Mucosa of gallbladder (tissue), 1 donor: ENCODE measurements at places on chromosomes 1 and 21. TPM values are rescaled to one million over a fixed set of nuclear protein-coding genes. Genes with fewer than 3 reads are reported as not detected.

Gene IVL
- not detected for total RNA-seq

- no peak for DNase-seq
These were observed 170.6 kb downstream of the PDE4B start for GRCh38 chr1:65963156-65963888.

- no peak for DNase-seq
These were observed 306.7 kb downstream of the DSCAM start for GRCh38 chr21:40540216-40540615.

GRCh38 chr1:175935166-175935565, 191.8 kb upstream of the TNR start:
- no peak for DNase-seq

Gene HSPB7
- total RNA-seq, result 187 TPM

GRCh38 chr1:242203262-242203661, 204.4 kb upstream of the MAP1LC3C start:
- DNase-seq, result no peak

Gene MATN1
- 0.12 TPM for total RNA-seq

GRCh38 chr1:56222914-56223540, 356.3 kb downstream of the PLPP3 start:
- no peak for DNase-seq

GRCh38 chr1:231604276-231604621, 22.3 kb upstream of the DISC1 start:
- no peak for DNase-seq

Gene EXO1
- 1.8 TPM for total RNA-seq

- no peak for DNase-seq
These were observed 91.2 kb upstream of the KCNJ15 start for GRCh38 chr21:38165466-38166172.

DNA sequence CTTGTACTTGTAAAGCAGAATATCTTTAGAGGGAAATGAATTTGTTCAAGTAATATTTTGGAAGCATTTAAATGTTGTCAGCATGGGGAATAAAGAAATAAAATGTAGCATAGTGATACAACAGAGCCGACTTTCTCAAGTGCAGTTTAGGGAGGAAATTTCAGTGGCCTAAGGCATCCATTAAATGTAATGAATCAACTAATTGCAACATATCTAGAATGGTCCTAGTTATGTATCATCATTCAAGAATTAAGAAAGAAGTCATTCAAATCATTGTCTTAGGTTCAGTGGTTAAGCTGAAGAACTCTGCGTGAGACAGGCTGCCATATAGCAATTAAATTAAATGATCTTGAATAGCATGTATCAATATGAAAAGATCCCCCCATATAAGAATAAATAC, 360.7 kb downstream of the TBX15 start:
- no peak for DNase-seq
